ENCODE measurements at places on chromosomes 12 and 14.

GRCh38 chr14:54713379-54713778 lies 146.5 kb downstream of the SAMD4A start:
- no peak for DNase-seq

GRCh38 chr12:96571101-96571862 lies 81.9 kb downstream of the CFAP54 start:
- no peak for DNase-seq

DNA sequence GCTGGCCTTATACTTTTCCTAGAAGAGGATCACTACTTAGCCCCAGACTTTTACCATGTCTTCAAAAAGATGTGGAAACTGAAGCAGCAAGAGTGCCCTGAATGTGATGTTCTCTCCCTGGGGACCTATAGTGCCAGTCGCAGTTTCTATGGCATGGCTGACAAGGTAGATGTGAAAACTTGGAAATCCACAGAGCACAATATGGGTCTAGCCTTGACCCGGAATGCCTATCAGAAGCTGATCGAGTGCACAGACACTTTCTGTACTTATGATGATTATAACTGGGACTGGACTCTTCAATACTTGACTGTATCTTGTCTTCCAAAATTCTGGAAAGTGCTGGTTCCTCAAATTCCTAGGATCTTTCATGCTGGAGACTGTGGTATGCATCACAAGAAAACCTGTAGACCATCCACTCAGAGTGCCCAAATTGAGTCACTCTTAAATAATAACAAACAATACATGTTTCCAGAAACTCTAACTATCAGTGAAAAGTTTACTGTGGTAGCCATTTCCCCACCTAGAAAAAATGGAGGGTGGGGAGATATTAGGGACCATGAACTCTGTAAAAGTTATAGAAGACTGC lies 1.5 kb downstream of the MGAT2 start:
- DNase-seq = no peak

DNA sequence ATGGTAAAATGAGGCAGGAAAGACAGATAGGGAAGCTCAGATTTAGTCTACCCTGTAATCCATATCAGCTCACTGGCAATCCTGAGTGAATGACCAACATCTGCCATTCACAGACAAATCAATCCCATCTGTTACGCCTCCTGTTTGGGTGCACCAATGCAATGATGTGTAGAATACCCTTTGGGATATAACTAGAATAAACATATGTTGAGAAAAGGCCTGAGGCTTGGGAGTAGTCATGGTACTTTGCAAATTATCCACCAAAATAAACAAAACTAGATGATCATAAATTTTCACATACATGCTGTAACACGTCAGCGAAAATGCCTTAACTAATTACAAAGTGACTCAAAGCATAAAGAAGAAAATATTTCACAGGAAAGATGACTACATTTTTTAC lies 78.8 kb downstream of the KCNC2 start:
- DNase-seq = peak; percentile 92

GRCh38 chr14:92600318-92601053 lies 86.9 kb downstream of the RIN3 start:
- peak; percentile 41 for DNase-seq

DNA sequence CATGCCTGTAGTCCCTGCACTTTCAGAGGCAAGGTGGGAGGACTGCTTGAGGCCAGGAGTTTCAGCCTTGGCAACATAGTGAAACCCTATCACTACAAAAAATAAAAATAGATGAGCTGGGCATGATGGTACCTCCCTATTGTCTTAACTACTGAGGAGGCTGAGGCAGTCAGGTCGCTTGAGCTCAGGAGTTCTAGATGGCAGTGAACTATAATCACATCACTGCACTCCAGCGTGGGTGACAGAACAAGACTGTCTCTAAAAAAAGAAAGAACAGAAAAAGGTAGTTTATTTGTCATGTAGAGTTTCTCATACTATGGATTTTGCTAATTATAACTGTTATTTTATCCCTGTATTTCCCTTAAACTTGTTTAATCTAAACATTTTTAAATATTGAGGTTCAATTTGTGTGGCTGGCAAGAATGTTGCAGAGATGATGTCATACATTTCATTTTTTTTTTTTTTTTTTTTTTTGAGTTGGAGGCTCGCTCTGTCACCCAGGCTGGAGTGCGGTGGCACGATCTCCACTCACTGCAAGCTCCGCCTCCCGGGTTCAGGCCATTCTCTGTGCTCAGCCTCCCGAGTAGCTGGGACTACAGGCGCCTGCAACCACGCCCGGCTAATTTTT lies 39.7 kb upstream of the ATF7IP start:
- DNase-seq = no peak

- no peak for DNase-seq
Measured at GRCh38 chr14:105019861-105020814, 745 bp downstream of the CDCA4 start.

DNA sequence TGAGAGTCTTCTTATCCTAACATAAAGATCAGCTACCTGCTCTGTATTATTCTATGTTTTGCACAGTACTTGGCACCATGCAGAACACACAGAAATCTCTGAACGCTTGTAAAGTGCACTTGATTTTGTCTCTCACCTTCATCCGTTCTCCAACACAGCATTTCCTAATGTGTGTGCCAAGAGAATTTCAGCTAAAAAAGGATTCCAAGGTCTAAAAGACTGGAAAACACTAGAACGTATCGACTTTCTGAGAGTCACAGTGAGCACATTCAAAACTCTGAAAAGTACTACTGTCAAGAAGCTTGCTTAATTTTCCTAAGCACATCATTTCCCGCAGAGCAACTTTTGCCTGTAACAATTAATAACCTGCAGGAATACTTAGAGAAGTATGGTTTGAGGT lies 211.1 kb downstream of the ANO2 start:
- DNase-seq = no peak

DNA sequence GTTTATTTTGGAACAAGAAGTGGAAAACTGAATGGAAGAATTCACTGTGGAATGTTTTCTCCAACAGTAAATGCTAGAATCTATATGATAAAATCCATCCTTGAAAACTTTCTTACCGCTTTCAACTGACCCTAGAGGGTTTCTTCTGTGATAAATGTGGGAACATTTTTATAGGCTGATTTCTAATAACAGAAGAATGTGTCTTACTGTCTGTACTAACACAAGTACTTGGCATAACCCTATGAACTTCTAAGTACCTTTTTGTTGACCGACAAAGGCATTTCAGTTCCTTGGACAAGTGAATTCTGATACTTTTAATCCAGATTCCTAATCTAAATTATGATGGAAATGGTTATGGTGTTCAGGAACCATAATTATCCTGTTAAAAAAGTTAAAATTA lies 1109.7 kb upstream of the FLRT2 start:
- DNase-seq = no peak

DNA sequence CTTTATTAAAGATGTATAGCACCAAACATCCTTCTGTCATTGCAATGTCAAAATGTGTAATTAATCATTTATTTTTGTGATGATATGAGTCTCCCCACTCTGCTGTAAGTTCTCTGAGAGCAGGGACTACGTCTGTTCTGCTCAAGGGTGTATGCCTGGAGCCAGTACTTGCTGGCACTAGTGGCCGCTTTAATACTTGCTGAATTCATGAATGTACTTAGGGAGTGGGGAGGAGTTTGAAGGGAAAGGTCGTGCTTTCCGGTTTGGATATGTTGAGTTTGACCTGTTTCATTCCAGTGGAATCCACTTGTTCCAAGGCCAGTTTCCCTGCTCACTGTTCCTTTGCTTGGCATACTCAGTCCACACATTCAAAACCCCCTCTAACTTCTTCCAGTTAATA lies 1.9 kb upstream of the DCAF5 start:
- DNase-seq = no peak

- no peak for DNase-seq
Measured at GRCh38 chr12:108915632-108916133, 35.8 kb downstream of the DAO start.

DNA sequence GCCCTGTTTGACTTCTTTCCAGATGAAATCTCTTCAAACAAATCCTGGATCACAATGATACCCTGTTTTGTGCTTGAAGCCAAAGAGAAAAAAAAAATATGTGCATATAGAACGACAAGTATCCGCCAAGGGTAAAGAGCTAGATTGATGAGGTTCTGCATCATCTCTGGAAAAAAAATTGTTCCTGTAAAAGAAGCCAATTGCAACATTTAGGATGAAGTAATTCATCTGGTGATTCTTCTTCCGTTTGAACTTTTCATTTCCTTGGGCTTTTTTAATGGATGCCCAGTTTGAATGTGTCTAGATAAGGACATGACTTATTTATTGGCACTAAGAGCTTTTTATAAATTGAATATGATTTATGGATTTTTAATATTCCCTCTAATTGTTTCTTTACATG lies 38.1 kb upstream of the NPAS3 start:
- DNase-seq = no peak

- DNase-seq = no peak
Measured at GRCh38 chr12:44748950-44749468, 127.1 kb downstream of the NELL2 start.

DNA sequence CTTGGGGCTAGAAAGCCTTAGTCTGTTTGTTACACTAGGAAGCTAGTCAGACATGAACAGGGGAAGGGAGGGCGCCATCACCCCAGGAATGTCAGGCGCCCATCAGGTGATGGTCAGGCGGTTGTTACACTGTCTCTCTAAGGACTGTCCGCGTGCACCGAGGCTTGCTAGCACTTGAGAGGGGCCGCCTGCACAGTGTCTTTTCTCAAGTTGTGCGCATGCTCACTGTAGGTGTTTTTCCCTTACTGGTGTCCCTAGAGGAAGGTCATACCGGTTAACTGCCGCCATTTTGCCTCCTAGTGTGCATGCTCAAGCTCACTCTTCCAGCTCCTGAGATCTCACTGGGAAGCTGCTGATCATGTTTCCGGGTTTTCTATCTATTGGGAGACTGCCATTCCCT lies 855.0 kb upstream of the TMEM132C start:
- DNase-seq = no peak

DNA sequence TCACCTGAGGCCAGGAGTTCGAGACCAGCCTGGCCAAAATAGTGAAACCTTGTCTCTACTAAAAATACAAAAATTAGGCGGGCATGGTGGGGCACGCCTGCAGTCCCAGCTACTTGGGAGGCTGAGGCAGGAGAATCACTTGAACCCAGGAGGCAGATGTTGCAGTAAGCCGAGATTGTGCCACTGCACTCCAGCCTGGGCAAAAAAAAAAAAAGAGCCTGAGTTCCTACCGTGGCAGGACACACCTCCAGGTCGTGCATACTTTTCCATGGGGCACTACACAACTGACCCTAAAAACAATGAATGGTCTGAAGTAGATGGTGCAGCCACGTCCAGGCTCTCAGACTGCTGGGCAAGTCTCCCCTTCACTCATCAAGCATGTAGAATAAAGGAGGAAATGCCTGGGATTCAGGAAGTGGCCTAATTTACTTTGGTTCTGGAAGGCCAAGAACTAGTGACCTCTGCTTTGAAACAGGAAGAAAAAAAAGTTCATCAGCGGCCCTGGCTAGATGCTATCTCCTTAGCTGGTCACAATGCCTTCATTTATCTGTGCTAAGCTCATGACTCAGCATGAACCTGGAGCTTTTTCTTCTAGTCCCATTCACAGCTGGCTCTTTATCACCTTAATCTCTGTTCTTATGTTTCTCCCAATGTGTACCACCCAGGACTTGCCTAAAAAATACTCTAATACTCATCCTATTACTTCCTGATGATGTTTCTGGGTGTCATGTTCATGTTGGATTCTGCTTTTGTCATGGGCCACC lies 55.8 kb upstream of the OR6J1 start:
- peak; percentile 26 for DNase-seq

DNA sequence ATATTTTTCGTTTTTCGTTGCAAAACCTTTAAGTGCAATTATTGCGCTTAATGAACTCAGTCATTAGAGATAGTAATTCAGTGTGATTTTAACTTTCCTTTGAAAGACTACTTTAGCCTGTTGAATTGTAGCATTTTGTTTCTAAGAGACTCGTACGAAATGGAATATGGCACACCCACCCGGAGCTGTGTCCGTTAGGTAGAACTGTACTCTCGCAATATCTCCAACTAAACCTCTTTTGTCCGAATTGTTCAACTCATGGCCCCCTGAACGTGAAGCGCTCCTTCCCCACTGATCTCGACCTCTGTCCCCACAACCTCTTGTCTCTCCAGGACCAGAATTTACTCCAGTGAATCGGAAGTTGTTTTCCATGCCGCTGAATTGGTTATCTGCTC lies 800 bp downstream of the PCNX4 start:
- DNase-seq = peak; percentile 37

DNA sequence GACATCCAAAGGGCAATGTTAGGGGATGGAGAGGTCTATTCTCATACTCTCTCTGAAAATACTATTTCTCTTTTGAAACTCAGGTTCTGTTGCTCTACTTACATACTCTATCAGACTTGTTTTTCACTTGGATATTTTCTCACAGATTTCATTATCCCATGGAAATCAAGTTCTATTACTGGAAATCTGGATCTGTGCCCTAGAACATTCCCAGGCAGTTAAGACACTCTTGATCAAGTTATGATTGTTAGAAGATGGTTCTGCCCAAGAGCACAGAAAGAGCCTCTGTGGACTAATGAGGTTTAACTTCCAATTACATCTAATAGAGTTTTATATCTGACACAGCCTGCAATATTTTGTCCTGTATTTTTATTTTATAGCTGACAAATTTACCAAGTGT lies 591.0 kb upstream of the ATP2B1 start:
- DNase-seq = no peak

DNA sequence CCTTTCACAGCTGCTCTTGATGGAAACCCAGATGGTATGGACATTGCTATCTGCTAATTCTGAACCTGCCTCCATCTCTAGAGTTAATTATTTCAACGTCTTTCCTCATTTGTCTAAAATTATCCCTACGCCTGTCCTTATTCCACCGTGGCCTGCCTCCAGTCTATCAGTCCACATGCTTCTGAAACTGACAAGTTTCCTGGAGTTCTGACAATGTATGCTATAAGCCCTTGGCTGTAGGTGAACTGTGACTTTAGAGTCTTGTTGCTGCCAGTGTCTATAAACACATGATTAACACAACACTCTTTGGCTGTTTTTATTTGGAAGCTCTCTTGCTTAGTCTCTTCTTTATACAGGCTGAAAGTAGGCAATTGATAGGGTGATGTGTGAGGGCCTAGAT lies 1052.9 kb downstream of the TMTC2 start:
- no peak for DNase-seq

DNA sequence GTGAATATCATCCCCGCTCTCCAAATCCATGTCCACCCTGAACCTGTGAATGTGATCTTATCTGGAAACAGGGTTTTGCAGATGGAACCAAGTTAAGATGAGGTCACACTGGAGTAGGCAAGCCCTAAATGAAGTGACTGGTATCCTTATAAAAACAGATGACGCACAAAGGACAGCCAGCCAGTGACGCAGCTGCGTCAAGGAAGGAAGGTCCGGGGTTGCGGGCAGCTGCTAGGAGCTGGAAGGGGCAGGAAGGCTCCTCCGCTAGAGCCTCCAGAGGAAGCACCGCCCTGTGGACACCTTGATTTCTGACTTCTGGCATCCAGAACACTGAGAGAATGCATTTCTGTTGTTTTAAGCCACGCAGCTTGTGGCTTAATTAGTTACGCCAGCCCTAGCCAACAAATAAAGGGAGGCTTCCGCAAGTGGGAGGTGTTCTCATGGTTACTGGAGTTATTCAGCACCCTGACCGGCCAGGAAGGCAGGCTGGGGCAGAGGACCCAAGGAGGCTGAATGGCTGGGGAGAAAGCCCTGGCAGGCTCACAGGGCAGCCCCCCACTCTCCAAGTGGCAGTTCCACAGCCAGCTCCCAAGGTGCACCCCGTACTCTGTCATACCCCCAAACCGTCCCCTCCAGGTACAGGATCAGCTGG lies 127.6 kb upstream of the NCOR2 start:
- peak; percentile 65 for DNase-seq

- no peak for DNase-seq
Measured at GRCh38 chr14:77375164-77375950, 1.5 kb downstream of the TMED8 start.

GRCh38 chr14:68795597-68796417 lies 2.9 kb upstream of the ZFP36L1 start:
- DNase-seq = peak; percentile 81

GRCh38 chr12:30152705-30153104 lies 369.0 kb upstream of the TMTC1 start:
- DNase-seq = no peak
